K562 (cell line): ENCODE measurements at places on chromosomes 5 and 9. TPM values are rescaled to one million over a fixed set of nuclear protein-coding genes. Genes with fewer than 3 reads are reported as not detected.

GRCh38 chr5:106875591-106876297 lies 795.0 kb downstream of the EFNA5 start:
- DNase-seq = peak; percentile 11

- DNase-seq = peak; percentile 19
Observed at GRCh38 chr9:114184071-114184470, 28.7 kb downstream of the COL27A1 start.

DNA sequence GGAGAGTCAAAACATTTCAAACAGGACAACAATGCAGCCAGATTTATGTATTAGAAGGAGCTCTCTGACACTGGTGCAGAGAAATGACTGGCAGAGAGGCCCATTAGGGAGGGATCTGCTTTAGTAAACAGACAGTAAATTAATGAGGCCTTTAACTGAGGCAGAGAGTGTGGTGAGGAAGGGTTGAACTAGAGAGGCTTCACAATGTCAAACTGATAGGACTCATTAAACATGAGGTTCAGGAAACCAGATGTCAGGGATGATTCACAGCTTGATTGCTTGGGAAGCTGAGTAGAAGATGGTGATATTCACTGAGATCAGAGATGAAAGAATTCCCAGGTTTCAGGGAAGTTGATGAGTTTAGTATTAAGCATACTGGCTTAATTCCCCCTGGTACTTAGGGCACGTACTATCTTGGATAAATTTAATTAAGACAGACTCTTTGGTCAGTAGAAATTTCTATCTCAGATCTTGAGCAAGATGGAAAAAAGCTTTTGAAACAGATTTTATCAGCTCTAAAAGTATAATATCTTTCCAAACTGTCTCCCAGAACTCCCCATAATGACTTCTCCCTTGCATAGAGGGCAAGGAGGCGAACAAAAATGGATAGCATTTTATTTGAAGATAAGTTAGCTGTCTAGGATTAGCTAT lies 8.6 kb upstream of the MUSK start:
- no peak for DNase-seq

DNA sequence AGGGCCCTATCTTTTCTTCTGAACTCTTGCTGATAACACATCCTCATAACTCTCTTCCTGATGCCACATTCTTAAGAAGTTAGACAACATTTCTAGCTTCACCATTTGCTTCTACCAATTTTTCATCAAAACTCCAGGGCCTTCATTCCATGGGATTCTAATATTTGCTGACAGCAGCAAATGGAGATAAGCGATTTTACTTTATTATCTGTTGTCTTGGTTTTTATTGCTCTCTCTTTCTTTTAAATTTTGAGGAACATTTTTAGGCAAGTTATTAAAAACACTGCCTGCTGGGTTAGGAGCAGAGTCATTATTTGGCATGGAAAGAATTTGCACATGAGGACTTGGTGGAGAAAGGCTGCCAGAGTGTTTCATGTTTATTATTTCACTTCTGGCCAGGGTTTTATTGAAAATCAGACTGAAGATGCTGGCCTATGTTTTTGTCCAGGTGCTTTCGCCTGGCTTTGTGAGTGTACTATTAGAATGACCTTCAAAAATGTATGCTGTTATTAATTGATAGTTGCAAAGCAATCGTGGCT lies 27.7 kb downstream of the NSG2 start:
- DNase-seq = no peak

DNA sequence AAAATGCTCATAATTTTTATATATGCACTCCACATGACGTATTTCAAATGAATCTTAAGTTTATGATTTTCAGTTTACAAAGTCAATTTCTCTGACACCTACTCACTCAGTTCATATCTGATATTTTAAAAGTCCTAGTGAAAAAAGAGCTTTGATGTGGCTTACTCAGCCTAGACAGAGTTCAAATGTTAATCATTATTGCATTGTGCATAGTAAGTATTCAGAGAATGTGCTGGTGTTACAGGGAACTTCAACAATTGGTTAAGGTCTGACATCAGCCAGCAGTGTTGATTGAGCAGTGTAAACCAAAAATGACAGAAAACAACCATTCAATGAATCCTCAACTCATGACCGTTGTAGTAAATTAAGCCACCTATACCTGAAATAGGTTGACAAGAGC lies 147.2 kb upstream of the LHFPL2 start:
- DNase-seq = no peak

GRCh38 chr9:120755044-120755443 lies 38.2 kb downstream of the FBXW2 start:
- DNase-seq = no peak

GRCh38 chr5:31442058-31442745 lies 89.7 kb downstream of the DROSHA start:
- no peak for DNase-seq

GRCh38 chr9:125183054-125183453 lies 6.5 kb downstream of the PPP6C start:
- no peak for DNase-seq

DNA sequence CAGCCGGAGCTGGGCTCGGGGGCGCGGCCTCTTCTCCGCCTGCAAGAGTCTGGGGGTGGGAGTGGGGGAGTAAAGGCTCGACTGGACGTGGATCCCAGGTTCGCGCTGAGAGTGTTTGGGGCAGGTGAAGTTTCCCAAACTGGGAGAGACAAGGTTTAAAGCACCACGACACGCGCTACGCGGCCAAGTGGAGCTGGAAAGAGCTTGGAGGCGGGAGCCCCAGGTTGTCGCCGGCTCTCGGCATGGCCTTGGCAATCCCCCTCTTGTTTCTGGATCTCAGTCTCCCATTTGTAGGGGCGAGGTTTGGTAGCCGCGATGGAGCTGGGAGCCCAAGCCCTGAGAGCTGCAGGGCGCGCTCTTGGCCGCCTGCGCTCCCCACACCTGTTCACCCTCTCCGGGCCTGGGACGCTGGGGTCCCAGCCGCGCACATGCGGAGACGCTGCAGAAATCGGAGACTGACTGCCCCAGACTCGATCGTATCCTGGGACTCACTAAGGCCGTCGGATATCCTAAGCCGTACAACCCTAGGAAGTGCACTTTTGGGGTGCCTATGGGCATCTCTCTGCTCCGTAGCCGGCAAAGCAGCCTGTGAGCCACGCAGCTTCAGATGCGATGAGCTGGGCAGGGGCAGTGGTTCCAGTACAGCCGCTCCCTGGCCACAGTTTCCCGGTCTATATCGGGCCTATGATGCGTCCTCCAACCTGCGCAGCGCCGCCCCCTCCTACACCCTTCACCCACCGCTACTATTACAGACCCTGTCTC lies 937 bp downstream of the TMOD1 start:
- DNase-seq = peak; percentile 33

DNA sequence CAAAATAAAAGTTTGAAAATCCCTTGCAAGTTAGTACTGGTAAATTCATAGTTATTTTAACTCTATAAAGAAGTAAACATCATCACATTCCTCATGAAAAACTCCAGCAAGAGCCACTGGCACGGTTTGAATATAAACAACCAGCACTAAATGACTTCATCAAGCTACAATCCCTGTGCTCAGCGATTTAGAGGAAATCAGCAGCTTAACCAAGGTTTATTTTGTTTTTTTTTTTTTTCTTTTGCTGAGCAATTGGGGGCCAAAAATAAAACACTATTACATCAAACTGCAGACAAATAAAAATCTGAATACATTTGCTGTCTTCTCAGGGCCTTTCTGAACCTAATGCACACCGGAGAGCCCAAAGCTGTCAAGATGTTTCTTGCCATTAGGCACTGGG lies 106.2 kb upstream of the SLC24A2 start:
- DNase-seq = no peak

DNA sequence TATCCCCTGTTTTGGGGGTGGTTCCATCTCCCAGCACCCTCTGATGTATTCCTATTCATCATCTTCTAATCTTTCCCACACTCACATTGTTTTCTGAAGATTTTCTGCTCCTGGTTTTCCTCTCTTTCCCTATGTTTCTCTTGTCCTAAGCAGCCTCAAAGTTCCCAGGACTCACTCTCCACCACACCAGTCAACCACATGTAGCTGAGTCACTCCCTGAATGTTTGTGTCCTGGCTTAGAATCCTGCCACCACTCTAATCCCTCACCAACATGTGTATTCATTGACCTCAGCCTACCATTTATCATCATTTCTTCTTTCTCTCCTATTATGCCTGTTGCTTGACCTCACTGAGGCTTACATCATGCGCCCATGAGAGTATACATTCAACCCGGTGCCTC lies 282.4 kb upstream of the ADAMTS16 start:
- DNase-seq = no peak

DNA sequence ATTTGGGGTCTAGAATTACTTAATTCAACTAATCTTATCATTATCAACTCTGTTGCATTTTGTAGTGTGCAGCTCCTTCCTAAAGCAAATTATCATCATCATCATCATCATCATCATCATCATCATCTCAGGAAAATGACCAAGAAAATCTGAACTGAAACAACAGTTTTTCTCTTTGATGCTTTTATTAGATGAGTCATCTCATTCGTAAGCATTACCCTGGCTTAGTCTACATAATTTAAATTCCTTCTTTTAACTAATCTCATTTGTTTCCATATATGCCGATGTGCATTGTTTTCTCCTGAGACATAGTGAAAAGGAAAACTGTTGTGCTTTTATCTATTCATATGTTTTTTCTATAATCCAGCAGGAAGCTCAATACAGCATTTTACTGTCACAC lies 173.0 kb upstream of the PDE4D start:
- no peak for DNase-seq

DNA sequence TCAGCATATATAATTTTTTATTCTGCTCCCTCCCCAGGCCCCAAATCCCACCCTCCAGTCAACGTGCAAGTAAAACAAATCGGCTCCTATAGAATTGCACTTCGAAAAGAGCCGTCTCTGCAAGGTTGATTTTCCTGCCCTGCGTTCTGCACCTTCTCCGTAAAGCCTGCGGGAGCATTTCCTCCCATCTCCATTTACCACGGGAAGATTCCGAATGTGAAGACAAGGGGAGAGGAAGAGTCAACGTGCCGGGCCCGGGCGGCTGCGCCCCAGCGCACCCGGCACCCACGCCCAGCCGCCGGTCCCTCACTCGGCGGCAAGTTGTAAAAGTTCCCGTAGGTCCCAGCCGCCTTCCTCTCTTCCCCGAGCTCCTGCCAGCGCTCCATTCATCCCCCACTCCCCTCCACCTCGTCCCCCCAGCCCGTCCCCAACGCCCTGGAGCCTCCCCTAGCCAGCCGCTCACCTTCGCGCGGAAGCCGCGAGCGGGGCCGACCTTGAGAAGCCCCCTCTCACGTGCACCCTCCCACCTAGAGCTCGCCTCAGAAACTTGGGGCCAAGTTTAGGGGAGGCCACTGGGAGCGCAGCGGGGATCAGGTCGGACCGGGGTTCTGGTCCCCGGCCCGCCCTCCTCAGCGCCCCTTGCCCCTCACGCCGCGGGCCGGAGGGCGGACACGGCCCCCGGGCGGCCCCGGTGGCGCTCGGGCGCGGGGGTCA lies 431 bp downstream of the BNC2 start:
- DNase-seq = no peak

DNA sequence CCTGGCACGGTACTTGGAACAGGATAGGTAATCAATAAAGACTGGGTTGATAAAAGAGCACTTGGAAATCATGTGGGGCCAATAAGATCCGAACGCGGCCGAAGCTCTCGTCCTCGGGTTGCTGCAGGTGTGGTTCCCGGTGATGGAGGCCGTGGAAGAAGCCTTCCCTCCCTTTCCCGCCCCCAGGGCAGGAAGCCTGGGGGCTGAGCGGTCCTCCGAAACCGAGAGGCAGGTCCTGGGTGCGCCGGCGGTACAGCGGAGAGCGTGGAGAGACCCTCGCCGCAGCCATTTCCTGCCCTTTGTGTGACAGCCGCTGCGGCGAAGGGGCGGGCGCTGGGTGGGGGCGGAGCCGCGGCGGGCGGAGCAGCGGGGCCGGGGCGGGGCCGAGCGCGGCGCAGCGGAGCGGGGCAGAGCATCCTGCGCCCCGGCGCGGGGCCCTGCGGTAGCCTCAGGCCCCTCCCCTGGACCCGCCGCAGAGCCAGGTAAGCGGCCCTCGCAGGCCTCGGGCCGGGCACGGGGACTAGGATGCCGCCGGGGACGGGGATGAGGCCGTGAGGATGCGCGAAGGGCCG lies at the start of gene CYFIP2:
TSS of gene CYFIP2 (plus strand) at position 410 of the 572 bp plus-strand sequence. CDS start 19,239 bp downstream, outside the sequence.
- DNase-seq = peak; percentile 89

DNA sequence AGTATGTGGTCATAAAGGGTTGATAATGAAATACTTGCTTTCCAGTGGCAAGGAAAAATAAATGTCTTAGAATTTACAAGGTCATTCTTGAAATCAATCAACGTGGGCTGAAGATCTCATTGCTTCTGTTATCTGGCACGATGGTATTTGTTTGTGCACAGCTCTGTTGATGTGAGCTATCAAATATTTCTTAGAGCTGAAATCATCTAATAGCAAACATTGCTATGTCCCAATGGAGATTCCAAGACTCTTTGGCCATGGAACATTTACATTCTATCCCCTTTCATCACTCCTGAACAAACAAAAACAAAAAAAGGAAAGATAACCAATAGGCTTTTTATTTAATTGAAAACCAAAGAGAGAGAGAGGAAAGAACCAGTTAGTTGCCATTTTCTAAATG lies 111.5 kb upstream of the CCDC152 start:
- no peak for DNase-seq

- DNase-seq = no peak
Observed at GRCh38 chr5:72347801-72348308, 27.7 kb downstream of the PTCD2 start.

GRCh38 chr5:66406761-66407336 lies 189.3 kb upstream of the MAST4 start:
- DNase-seq = no peak

DNA sequence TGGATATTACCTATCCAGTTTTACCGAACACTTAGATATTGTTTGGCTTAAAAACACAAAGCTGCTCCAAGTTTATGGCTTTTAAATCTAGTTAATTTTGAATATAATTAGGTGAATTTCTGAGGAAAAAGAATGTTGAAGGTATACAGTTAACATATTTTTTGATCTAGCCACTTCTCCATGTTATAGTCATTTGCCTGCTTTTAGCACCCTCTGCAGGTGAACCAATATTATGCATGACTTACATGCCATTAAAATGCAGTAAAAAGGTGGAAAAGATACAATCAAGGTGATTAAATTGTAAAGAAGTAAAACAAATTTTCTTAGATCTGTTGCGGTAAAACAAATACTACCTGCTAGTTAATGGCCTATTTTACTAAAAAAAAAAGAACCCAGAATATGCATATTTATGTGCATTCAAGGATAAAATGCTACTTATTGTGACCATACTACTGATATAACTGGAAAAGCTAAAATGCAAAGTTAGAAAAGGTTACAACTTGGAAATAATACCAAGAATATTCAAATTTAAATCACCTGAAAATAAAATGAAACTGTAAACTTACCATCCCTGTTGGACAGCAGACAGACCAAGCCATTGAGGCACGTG lies 132.1 kb downstream of the AP3B1 start:
- peak; percentile 44 for DNase-seq

GRCh38 chr9:128677794-128678193 lies 11.2 kb upstream of the SET start:
- peak; percentile 19 for DNase-seq

TNIP1 gene
- total RNA-seq = 41.0 and 42.6 TPM in 2 replicates

PCDHGB3 gene
- 0.07 and 0.16 TPM in 2 replicates for total RNA-seq

CCDC192 gene
- not detected in 2 replicates for total RNA-seq

ADAMTS19 gene
- total RNA-seq = not detected in 2 replicates

BRINP1 gene
- not detected in 2 replicates for total RNA-seq

CCL27 gene
- total RNA-seq = 0.20 TPM in 1 of 2 replicates, not detected in the other

ZNF483 gene
- 0.38 and 0.58 TPM in 2 replicates for total RNA-seq

ASB6 gene
- total RNA-seq = 17.1 and 17.3 TPM in 2 replicates

TCF7 gene
- total RNA-seq = 10.3 and 12.6 TPM in 2 replicates
